T-cell (primary cell): ENCODE measurements at places on chromosomes 5 and 9. TPM values are rescaled to one million over a fixed set of nuclear protein-coding genes. Genes with fewer than 3 reads are reported as not detected.
A peak's percentile ranks its signal among the peaks of the same experiment; 100 is the strongest.

- H3K4me1 ChIP-seq: peaks cover 4% of the 10 kb centered on the region
- no peaks in the 10 kb centered on the region for H3K27me3 ChIP-seq
- no peaks in the 10 kb centered on the region for H3K36me3 ChIP-seq
Observed at GRCh38 chr5:56288873-56289601, 55.9 kb upstream of the ANKRD55 start.

GRCh38 chr5:176619203-176619568, 9.2 kb upstream of the GPRIN1 start:
- no peaks in the 10 kb centered on the region for H3K36me3 ChIP-seq
- peak overlapping the region; percentile 57 for H3K4me3 ChIP-seq
- H3K27me3 ChIP-seq: peaks cover 79% of the 10 kb centered on the region
- peak; percentile 79 for DNase-seq
- no peak overlapping the region for H3K27ac ChIP-seq
- H3K4me1 ChIP-seq: peaks cover 26% of the 10 kb centered on the region

- H3K4me3 ChIP-seq: no peak overlapping the region
- DNase-seq: no peak
- H3K4me1 ChIP-seq: no peaks in the 10 kb centered on the region
- H3K36me3 ChIP-seq: no peaks in the 10 kb centered on the region
- no peaks in the 10 kb centered on the region for H3K27me3 ChIP-seq
Observed at GRCh38 chr5:33685873-33686755, 205.7 kb downstream of the ADAMTS12 start.

DNA sequence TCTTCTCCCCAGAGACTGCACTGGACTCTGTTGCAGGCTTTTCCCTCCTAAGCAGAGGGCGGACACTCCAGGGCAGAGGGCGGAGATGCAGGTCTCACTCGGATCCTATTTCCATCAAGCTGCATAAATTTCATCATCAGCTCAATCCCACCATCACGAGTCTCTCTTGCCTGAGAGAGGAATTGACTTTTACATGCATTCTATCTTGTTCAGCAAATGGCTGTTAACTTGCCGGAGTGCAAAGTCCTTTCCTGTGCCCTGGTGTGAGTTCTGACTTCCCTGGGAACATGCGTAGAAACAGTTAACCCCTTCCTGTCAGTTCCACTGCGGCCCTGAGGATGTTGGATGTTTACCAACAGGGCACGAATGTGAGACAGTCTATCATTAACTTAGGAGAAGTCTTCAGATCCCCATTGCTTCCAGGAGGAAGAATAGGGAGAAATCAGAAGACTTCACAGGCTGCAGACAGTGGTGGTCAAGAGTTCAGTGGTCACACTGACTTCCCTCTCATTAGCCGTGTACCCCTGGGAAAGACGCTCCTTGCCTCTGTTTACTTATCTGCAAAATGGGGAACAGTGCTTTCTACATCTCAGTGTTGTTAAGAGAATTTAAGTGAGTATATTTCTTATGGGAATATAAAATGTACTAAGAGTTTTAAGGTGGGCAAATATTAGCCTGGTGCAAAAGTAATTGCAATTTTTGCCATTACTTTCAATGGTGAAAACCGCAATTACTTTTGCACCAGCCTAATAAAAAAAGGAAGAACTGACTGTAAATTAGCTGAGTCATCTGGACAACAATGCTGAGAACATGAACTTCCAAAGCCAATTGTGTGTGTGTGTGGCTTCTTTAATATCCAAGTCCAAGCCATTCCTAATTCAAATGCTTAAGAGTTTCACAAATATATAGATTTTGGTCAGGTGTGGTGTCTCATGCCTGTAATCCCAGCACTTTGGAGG, 248.0 kb downstream of the DRD1 start:
- no peak overlapping the region for H3K4me3 ChIP-seq
- no peaks in the 10 kb centered on the region for H3K4me1 ChIP-seq
- no peaks in the 10 kb centered on the region for H3K36me3 ChIP-seq
- no peaks in the 10 kb centered on the region for H3K27me3 ChIP-seq

DNA sequence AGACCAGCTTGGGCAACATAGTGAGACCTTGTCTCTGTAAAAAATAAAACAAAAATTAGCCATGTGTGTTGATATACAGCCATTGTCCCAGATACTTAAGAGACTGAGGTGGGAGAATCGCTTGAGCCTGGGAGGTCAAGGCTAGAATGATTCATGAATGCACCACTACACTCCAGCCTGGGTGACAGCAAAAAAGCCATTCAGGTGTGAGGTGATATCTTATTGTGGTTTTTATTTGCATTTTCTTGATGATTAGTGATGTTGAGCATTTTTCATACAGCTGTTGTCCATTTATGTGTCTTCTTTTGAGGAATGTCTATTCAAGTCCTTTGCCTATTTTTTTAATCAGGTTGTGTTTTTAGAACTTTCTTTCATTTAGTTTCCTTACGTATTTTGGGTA, 23.2 kb downstream of the MTAP start:
- no peaks in the 10 kb centered on the region for H3K27me3 ChIP-seq
- H3K4me1 ChIP-seq: no peaks in the 10 kb centered on the region
- no peak overlapping the region for H3K27ac ChIP-seq
- no peak overlapping the region for H3K4me3 ChIP-seq
- DNase-seq: no peak

GRCh38 chr5:115549154-115549553, 4.6 kb upstream of the FEM1C start:
- H3K4me1 ChIP-seq: no peaks in the 10 kb centered on the region
- DNase-seq: no peak
- peaks cover 4% of the 10 kb centered on the region for H3K27me3 ChIP-seq
- no peak overlapping the region for H3K4me3 ChIP-seq

GRCh38 chr5:24817966-24818365, 173.2 kb upstream of the CDH10 start:
- H3K27me3 ChIP-seq: no peaks in the 10 kb centered on the region
- H3K27ac ChIP-seq: no peak overlapping the region
- DNase-seq: no peak
- H3K36me3 ChIP-seq: no peaks in the 10 kb centered on the region

GRCh38 chr9:89522261-89522958, 24.5 kb upstream of the SEMA4D start:
- peaks cover 81% of the 10 kb centered on the region for H3K4me1 ChIP-seq
- peak; percentile 80 for DNase-seq
- H3K4me3 ChIP-seq: no peak overlapping the region

GRCh38 chr9:127088724-127089615, 33.5 kb downstream of the ANGPTL2 start:
- H3K36me3 ChIP-seq: no peaks in the 10 kb centered on the region
- no peak overlapping the region for H3K4me3 ChIP-seq
- H3K4me1 ChIP-seq: peaks cover 8% of the 10 kb centered on the region
- H3K27me3 ChIP-seq: no peaks in the 10 kb centered on the region
- H3K27ac ChIP-seq: no peak overlapping the region
- no peak for DNase-seq

DNA sequence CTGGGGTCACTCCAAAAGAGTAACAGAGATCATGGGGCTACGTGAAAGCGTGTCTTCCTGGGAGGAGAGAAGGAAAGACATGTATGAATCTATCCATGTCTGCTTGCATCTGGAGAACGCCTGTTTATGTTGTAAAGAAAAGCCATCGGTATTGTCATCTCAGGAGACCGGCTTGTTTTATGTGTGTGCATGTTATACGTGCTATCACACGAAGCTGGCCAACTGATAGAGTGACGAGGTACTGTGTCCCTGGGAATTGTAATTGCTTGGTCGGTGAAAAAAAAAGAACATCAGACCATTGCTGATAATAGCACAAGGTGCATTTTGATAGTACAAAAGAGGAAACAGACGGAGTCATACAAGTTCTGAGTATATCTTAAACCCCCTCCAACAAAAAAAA, 370 bp upstream of the CDH6 start:
- H3K27me3 ChIP-seq: peaks cover 22% of the 10 kb centered on the region
- no peak overlapping the region for H3K27ac ChIP-seq
- DNase-seq: no peak
- H3K4me1 ChIP-seq: no peaks in the 10 kb centered on the region
- H3K36me3 ChIP-seq: no peaks in the 10 kb centered on the region

DNA sequence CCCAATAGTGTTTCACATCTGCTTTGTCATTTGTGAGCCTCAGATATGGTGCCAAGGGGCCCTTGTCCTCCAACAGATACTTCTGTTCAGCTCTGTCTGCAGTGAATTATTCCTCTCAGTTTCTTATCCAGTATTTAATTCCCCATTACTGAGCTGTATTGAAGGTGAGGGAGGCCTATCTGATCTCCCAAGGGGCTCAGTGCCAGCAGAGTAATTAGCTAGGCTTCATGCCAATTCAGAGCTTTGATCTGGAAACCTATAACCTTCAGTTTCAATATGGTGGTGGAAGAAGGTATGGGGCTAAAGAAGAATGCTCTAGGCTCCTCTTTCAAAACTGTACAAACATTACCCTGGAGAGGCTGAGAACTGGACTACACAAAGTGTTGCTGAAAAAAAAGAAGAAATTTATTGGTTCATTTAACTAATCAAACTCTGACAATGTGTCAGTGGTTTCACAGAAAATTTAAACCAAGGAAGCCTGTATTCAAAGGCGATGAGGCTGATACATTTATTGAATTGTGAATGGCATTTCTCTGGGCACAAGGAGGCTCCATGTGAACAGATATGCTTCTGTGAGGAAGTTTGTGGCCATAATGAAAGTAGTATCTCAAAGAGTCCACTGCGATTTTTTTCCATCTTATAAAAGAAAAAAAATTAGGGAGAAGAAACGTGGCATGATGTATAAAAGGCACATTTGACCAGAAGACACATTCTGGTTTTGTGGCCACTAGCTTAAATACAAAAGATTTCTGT, 397.8 kb downstream of the TLE4 start:
- no peaks in the 10 kb centered on the region for H3K36me3 ChIP-seq
- no peaks in the 10 kb centered on the region for H3K27me3 ChIP-seq
- no peak for DNase-seq

- no peak for DNase-seq
- H3K4me1 ChIP-seq: no peaks in the 10 kb centered on the region
- no peaks in the 10 kb centered on the region for H3K36me3 ChIP-seq
- H3K27ac ChIP-seq: no peak overlapping the region
Observed at GRCh38 chr9:15231788-15232635, 75.0 kb downstream of the TTC39B start.

- H3K27me3 ChIP-seq: no peaks in the 10 kb centered on the region
- no peaks in the 10 kb centered on the region for H3K36me3 ChIP-seq
- H3K27ac ChIP-seq: no peak overlapping the region
Observed at GRCh38 chr9:4214486-4214885, 85.4 kb downstream of the GLIS3 start.

DNA sequence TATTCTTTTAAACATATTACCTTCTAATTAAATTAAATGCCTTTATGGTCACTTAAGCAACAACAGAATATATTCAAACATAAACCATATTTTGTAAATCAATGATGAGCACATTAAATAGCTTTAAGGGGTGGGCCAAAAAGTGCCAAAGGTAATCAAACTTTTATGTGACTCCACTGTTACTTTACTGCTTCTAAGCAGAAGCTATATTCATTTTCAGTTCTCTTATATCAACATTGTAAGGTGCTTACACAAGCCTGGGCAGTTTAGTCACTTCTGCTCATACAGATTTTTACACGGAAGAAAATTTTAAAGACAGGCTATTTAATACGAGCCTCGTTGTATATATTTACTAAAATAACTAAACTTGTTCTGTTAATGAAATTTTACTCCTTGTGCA, 29.9 kb downstream of the RFX3 start:
- no peaks in the 10 kb centered on the region for H3K4me1 ChIP-seq
- no peak for DNase-seq
- H3K27ac ChIP-seq: no peak overlapping the region
- H3K27me3 ChIP-seq: no peaks in the 10 kb centered on the region
- no peaks in the 10 kb centered on the region for H3K36me3 ChIP-seq
- no peak overlapping the region for H3K4me3 ChIP-seq

- H3K27me3 ChIP-seq: no peaks in the 10 kb centered on the region
- H3K27ac ChIP-seq: no peak overlapping the region
- no peak for DNase-seq
- H3K4me3 ChIP-seq: no peak overlapping the region
- H3K4me1 ChIP-seq: no peaks in the 10 kb centered on the region
Observed at GRCh38 chr5:64195981-64196380, 30.3 kb downstream of the RNF180 start.

- H3K27ac ChIP-seq: no peak overlapping the region
- no peak overlapping the region for H3K4me3 ChIP-seq
- H3K27me3 ChIP-seq: peaks cover 11% of the 10 kb centered on the region
- H3K4me1 ChIP-seq: no peaks in the 10 kb centered on the region
- H3K36me3 ChIP-seq: no peaks in the 10 kb centered on the region
Observed at GRCh38 chr9:34496149-34496712, 26.6 kb downstream of the ENHO start.

- H3K4me3 ChIP-seq: no peak overlapping the region
- H3K36me3 ChIP-seq: no peaks in the 10 kb centered on the region
- H3K4me1 ChIP-seq: no peaks in the 10 kb centered on the region
- DNase-seq: no peak
- H3K27me3 ChIP-seq: no peaks in the 10 kb centered on the region
- H3K27ac ChIP-seq: no peak overlapping the region
Observed at GRCh38 chr5:149118463-149118862, 22.8 kb upstream of the ABLIM3 start.

DNA sequence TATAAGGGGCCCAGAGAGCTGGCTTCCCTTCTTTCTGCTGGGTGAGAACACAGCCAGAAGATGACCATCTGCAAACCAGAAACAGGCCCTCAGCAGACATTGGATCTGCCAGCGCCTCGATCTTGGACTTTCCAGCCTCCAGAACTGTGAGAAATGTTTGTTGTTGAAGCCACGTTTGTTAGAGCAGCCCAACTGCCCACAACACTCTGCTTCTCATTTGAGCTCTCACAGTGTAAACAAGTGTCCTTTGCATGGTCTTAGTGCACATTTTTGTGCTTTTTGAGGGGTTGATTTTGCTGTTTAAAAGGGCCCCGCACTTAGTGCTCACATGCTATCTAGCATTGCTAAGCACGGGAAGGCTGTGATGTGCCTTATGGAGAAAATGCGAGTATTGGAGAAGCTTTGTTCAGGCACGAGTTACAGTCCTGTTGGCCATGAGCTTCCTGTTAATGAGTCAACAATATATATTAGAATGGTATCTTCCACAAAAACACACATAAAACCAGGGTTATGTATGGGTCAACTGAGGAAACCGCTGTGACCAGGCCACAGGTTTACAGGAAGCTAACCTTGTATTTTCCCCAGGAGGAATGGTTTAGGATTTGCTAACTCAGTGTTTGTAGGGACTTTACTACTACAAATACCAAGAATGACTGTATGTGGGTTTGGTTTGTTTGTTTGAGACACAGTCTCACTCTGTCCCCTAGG, 11.9 kb downstream of the CMBL start:
- no peaks in the 10 kb centered on the region for H3K4me1 ChIP-seq
- no peaks in the 10 kb centered on the region for H3K36me3 ChIP-seq
- no peak overlapping the region for H3K4me3 ChIP-seq
- no peak for DNase-seq

- peak overlapping the region; percentile 40 for H3K27ac ChIP-seq
- H3K36me3 ChIP-seq: peaks cover 5% of the 10 kb centered on the region
- H3K4me1 ChIP-seq: peaks cover 77% of the 10 kb centered on the region
- no peaks in the 10 kb centered on the region for H3K27me3 ChIP-seq
- DNase-seq: no peak
Observed at GRCh38 chr5:119302916-119303897, 52.6 kb upstream of the TNFAIP8 start.

GRCh38 chr9:107557236-107557990, 67.8 kb upstream of the KLF4 start:
- no peaks in the 10 kb centered on the region for H3K36me3 ChIP-seq
- no peaks in the 10 kb centered on the region for H3K27me3 ChIP-seq
- H3K4me3 ChIP-seq: no peak overlapping the region
- no peak for DNase-seq

Gene SPINK4
- not detected for total RNA-seq

Gene GDF9
- total RNA-seq: 0.92 TPM

Gene OBP2B
- total RNA-seq: not detected

Gene TRIO
- 31.1 TPM for total RNA-seq

Gene NR4A3
- 1.3 TPM for total RNA-seq

Gene ARHGEF37
- not detected for total RNA-seq
